ENCODE measurements at places on chromosomes 12 and 14.

DNA sequence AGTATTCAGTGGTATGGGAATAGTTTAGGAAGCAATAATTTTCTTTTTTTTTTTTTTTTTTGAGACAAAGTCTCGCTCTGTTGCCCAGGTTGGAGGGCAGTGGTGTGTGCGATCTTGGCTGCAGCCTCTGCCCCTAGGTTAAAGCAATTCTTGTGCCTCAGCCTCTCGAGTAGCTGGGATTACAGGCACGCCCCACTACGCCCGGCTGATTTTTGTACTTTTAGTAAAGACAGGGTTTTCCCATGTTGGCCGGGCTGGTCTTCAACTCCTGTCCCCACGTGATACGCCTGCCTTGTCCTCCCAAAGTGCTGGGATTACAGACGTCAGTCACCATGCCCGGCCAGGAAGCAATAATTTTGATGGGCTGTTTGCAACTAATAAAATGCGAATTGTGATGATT is 62.1 kb downstream of the ATG14 start:
- DNase-seq, result no peak

DNA sequence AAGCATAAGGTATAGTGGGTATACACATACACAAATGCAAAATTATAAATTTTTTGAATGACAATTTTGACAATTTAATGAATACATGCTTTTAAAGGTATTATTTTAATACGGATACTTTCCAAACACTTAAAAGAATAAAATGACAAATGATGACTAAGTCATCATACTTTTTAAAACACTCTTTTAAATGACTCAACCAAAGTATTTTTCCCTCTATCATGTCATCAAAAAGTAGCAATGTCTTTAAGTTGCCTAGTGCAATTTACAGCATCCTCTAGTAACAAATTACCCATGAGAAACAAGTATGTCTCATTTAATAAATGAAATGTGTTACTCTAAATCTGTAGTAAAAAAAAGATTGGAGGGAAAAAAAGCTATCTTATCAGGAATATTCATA is 73.3 kb downstream of the RPS6KA5 start:
- no peak for DNase-seq

DNA sequence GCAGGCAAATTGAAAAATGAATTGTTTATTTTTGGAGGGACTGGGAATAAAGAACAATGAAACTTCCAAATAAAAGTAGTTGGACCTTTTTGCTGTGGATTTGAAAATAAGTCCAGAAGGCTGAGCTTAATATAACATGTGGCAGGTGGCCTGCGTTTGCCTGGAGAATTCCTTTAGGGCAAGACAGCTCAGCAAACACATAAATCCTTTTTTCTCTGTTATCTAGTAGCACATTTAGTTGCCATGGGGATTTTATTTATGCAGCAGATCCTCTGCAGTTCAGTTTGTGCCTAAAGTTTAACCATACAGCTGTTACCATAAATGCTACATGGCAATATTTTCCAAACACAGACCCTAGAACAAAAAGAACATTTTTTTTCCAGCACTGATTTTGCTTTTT is 180.0 kb downstream of the NPAS3 start:
- no peak for DNase-seq

GRCh38 chr14:42490536-42490935 is 883.9 kb downstream of the LRFN5 start:
- DNase-seq, result no peak

GRCh38 chr12:22551624-22552023 is 7.3 kb upstream of the C2CD5 start:
- no peak for DNase-seq

GRCh38 chr12:29879606-29880308 is 96.0 kb upstream of the TMTC1 start:
- no peak for DNase-seq

GRCh38 chr12:3998968-3999792 is 126.0 kb upstream of the PARP11 start:
- peak; percentile 57 for DNase-seq

DNA sequence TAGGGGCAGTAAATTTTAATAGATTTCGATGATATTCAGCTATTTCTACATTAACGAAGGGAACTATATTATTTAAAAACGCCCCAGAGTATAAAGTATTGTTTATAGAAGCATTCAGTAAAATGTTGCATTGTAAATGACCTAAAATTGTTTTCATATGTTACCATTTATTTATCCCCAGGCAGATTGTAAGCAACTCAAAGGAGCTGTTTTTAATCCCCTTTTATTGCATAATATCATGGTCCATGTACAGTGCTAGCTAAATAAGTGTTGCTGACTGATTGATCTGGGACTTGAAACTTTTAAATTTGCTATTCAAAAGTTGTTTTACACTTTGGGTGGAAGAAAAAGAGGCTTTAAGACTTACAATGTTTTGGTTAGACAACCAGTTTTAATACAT is 199.0 kb upstream of the SLC38A2 start:
- DNase-seq, result no peak

DNA sequence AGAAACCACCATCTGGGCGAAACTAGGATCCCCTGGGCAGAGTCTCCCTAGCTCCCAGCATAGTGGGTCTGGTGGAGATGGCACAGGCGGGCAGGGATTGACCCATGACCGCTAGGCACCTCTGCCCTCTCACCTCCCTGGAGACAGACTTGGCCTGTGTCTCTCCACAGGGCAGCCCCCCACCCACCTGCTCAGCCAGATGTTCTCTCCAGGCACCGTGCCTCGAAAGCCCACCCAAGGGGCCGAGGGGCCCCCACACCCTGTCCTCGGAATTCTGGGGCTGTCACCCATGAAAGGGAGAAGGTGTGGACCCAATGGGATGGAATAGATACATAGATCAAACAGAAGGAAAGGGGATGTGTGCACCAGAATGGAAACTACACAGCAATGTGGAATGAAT is 229.1 kb upstream of the RTL1 start:
- no peak for DNase-seq
